ENCODE measurements at places on chromosomes 6 and 20.

DNA sequence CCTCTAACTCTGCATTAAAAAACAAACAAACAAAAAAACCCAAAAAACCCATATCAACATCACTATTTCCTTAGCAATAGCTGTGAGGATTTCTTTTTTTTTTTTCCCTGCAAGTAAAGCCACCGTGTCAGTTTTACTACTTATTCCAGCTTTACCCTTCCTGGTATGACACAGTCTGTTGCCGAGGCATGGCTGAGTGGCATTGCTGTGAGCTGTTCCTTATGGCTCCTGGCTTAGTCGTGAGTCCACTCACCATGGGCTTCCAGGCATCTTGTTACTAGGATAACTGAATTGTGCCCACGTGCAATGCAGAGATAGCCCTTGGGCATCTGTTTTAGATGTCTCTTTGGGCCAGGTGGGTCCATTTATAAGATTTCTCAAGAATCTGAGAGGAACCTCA is 84.8 kb downstream of the LRRC1 start:
- no peak for DNase-seq

- DNase-seq, result no peak
These were observed 1.6 kb upstream of the NPBWR2 start for GRCh38 chr20:64108731-64109681.

- no peak for DNase-seq
These were observed 15.4 kb upstream of the L3MBTL1 start for GRCh38 chr20:43492101-43492500.

DNA sequence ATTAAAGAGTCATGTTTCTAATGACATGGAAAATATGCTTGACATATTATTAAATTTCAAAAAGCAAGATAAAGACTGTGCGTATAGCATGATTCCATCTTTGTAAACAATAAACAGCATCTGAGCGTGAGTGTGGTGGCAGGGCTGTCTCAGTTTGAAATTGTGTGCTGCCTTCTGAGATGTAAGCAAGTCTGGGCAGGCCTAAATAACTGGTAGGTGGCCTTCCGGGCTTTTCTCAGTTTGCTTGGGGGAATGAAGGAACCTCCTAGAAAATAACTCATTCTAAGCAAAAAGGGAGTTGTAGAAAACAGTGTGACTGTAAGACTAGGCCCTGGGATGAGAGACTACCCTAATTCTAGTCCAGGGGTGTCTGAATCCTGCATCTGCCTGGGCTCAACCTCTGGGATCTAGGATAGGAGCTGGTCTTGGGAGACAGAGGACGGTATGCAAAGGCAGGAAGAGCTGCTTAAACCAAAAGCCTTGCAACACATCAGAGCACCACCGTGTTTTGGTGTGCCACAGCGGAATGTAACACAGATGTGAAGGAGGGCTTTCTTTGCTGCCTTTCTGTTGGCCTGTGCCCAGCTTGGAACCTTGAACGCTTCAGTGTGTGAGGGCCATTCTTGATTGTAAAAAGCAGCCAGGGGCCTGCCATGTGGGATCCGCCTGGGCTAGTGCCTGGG is 63.5 kb upstream of the L3MBTL3 start:
- no peak for DNase-seq

DNA sequence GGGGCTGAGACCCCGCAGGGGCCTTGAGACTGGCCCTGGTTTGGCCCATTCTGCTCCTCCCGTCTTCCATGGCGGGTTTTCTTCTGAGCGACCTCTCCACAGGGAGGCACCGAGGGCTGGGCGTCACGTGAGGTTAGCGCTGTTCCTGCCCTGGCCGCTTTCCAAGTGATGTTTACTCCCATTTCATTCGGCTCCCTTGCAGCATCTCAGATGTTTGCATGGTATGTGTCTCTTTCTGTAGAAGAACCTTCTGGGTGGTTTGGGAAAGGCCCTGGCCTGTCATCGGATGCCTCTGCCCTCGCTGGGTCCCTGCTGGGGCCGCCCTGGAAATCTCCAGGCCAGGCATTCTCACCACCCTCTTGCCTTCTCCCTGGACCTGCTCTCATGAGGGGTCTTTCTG is 17.3 kb downstream of the RAMACL start:
- DNase-seq, result no peak

GRCh38 chr6:53568776-53569616 is 24.1 kb upstream of the GCLC start:
- no peak for DNase-seq

DNA sequence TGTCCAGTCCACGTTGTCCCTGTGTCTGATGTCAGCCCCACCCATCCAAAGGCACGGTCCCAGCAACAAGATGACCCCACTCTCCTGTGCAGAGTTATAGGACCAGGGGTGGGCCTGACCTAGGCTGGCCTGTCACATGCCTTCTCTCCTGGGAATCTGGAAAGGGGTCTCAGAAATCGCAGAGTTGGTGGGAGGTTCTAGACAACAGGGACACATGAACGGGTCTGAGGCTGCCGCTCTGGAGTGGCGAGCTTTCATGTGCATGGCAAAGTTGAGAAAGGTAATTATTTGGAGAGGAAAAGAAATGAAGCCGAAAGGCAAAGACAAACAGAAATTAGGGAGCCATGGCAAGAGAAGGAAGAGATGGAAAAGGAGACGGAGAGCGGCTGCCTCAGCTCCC is 29.5 kb downstream of the BFSP1 start:
- DNase-seq, result no peak

DNA sequence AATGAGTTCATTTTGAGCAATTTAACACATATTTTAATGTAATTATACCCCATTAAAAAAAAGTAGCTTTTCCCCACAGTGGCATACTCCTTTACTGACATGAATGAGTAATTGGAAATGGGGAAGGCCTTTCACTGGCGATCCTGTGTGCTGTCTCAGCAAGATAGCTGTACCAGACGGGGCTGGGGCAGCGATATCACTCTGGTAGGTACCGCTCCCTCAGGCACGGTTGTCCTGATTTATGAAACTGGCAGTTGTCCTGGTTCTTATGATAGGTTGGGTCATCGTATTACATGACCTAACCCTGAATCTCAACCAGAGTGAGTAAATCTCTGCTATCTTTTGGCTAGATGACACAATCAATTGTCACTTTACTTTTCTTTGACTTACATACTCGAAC is 355.0 kb upstream of the MAP3K7 start:
- no peak for DNase-seq

DNA sequence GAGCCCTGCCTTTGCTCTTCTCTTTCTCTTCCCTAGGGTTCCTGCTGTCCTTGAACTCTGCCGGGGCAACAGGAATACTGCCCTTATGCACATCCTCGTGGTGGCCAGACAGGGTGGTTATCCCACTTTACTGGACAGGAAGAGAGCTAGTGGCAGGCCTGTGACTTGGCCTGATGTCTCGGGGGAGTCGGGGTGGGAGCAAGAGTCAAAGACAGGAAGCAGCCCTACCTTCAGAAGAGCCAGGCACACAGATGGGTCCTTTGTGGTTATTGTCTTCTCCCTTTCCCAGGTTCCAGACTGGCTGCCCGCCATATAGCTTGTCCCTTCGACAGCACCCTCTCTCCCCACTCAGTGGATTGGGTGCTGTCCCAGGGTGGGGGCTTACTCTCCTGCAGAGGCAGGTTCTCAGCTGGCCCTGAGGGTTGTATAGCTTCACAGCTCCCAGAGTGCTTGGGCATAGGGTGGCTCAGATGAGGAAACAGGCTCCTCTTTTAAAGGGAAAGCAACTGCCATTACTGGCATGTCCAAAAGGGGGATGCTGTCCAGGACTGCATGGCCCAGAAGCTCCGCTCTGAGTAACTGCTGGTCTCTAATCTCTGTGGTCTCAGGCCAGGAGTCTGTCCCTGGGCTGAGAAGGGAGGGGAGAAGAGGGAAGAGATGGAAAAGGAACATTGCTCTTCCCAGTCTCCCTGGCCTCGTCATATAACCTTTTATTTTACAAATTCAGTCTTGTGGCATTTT is 17.3 kb downstream of the PLCG1 start:
- DNase-seq, result no peak

GRCh38 chr6:24910331-24910960 is 25.3 kb downstream of the RIPOR2 start:
- no peak for DNase-seq

DNA sequence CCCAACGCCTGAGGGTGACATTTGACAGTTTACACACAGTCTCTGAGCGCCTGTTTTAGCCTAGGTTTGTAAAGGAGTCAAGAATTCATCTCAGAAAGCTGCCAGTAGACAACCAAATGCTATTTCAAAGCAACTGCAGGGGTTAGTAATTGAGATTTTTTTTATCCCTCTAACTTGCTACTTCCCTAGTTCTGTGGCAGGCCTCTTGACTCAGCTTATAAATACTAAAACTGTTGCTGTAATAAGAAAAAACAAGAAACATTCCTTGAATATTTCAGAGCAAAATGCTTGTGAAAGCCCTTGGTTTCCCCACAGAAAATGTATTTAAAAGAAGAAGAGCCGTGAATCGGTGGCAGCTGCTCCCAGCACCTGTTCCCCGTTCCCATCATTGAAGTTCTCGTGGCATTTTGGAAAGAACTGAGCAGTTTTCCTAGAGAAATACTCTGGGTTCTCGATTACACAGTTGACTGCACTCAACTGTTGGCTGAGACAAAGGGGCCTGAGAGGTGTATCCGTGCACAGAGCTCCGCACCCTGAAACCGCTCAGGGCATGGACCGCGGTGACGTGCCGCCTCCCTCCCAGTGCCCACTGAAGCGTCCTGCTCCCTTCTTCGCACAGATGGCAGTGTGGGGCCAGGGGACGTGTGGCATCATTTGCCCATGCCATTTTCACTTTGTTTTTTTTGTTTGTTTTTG is 20.9 kb downstream of the DLL1 start:
- no peak for DNase-seq

- no peak for DNase-seq
These were observed 42.5 kb downstream of the IPCEF1 start for GRCh38 chr6:154314084-154314483.

GRCh38 chr6:38034274-38034914 is 214.9 kb downstream of the ZFAND3 start:
- DNase-seq, result no peak

- no peak for DNase-seq
These were observed 32.6 kb upstream of the SLC35D3 start for GRCh38 chr6:136889271-136890193.

DNA sequence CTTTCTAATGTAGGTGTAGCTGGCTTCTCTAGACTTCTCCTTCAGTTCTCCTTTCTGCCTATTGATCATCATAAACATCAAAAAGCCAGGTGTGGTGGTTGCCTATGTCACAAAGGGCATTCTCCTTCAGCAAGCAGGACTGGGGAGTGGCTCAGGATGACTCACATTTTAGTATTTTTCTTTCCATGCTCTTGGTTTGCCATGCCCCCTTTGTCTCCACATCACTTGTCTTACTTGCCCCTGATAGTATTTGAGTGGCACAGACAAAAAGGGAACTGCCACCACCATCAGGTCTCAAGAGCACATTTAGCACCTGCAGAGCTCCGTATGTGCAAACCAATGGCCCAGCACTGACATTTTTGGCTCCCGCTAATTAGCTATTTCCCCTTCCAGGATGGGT is 698.8 kb downstream of the DHX35 start:
- DNase-seq, result no peak

DNA sequence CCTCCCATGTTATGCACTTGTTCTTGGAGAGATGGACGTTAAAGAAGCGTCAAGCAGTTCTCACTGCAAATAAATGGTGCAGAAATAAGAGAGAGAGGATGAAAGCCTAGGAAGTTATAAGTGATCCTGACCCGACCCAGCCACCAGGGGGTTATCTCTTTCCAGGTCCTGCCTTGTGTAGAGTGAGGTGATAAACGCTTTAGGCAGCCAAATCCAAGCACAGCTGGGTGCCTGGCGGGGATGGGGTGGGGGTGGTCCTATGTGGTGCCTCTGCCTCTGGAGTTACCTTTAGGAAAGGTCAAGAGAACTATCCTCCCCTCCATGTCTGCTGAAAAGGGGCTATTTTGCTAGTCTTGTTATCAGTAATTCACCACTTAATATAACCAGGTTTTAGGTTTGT is 9.2 kb upstream of the TFAP2A start:
- DNase-seq, result no peak

DNA sequence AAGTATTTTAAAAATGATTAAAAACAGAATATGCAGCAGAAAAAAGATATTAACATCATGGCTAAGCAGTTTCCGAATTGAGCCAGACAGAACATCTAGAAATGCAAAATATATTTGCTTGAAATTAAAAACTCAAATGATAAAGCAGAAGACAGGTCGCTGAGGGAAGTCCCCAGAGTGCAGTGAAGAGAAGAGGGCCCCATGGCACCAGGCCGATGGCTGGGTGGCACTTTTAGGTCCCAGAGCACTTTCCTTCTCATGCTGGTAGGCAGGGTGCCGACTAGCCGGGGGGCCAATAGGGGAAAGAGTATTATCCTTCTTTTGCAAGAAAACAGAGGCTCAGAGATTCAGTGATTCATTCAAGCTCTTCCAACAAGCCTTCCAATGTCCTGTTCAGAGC is 58.9 kb downstream of the MYH7B start:
- no peak for DNase-seq
